ENCODE measurements at places on chromosomes 7 and 10.

DNA sequence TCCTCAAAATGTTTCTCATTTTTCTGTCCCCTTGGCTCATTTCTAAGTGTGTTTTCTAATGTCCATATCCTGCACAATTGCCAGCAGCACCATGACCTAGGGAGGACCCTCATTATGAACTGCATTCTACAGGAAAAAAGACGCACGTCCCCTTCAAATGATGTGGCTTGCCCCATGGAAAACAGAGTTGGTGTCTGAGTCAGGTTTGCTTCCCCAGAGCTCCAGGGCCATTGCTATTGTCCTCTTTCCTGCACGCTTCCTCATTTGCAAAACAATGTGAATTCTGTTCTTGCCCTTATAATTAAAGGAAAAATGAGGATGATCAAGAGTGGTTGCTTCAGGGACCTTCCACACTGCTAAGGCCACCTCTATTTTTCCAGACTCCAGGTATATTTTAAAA is 14.7 kb upstream of the ASB4 start:
- DNase-seq: no peak

DNA sequence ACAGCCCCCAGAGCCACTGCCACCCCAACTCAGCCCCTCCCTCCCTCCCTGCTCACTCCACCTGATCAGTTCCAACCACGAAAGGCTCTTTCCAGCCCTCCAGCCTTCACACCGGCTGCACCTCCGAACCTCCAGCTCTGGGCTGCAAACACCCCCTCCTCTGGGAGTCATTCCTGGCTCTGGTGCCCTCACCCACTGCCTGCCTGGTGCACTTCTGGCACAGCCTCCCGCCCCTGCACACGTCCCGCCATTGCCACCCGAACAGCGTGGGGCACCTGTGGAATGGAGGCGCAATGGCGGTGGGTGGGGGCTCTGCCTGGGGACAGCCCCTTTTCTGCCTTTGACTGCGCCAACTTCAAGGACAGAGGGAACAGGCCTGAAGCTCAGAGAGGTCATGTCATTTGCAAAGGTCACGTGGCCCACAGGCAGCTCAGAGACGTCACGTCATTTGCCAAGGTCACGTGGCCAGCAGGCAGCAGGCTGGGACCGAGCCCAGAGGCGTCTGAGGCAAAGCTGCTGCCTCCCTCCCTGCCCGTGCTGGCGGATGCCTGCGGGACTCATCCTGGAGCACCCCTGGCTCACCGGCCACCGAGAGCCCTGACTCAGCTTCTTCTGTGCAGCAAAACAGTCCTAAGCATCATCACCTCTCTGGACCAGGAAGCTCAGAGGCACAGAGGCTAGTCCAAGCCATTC is 76.0 kb upstream of the DNAAF5 start:
- DNase-seq: no peak

DNA sequence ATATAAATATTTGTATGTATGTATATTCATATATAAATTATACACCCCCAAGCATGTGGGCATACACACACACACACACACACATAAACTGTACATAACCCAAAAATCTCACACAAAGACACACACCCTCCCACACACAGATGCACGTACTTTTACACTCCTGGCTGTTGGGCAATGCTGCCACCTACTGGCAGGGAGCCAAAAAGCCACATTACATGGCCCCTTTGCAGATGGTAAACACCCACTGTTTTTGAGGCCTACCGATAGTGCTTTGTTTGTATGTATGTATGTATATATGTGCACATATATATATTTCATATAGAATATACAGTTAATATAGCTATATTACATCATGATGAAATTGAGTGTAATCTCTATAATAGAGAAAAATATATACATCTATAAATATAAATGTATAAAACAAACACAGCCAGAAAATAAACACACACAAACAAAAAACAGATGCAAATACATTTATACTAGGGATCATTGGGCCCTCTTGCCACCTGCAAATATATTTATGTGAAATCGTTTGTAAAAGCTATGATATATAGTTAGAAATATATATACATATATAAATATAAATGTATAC is 120.1 kb upstream of the ACBD5 start:
- DNase-seq: peak; percentile 91

- DNase-seq: no peak
These were observed 114.7 kb upstream of the CARD11 start for GRCh38 chr7:3158341-3158760.

GRCh38 chr10:29450405-29450804 is 161.5 kb downstream of the LYZL1 start:
- DNase-seq: no peak

DNA sequence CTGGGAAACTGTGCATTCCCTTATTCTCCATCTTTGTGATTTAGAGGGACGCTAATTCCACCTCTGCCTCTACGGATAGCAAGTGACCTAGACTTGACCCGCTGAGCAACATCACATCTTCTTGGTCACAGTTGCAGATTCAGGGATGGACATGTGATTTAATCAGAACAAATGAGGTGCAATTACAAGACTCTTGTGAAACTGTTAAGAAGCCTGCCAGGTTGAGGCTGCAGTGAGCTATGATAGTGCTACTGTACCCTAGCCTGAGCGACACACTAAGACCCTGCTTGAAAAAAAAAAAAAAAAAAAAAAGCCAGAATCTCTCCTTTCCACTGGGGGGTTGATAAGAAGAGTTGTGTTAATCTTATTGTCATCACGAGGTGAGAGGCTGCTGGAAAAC is 14.4 kb downstream of the MPLKIP start:
- DNase-seq: no peak

- no peak for DNase-seq
These were observed 4.3 kb downstream of the HOXA11 start for GRCh38 chr7:27180431-27181420.

DNA sequence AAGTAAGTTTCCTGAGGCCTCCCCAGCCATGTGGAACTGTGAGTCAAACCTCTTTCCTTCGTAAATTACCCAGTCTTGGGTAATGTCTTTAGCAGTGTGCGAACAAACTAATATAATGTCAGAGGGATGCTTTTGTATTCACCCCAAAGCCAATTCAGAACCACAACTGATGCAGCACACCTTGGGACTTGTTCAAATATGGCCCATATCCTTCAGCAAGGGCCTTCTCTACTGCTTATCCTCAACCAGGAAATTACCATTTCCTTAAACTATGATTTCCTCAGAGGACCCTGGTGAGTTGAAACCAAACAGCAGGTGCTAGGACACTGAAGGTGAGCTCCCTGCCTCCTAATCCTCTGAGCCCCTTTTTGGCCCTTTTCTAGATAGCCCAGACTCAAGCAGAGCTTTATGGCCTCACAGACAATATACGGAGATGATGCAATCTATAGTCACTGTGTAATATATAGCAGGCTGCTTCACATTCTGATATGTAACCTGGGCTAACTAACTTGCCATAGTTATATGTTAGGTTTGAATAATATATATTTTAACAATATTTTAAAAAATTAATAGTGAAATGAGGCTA is 15.2 kb downstream of the SRI start:
- DNase-seq: no peak

DNA sequence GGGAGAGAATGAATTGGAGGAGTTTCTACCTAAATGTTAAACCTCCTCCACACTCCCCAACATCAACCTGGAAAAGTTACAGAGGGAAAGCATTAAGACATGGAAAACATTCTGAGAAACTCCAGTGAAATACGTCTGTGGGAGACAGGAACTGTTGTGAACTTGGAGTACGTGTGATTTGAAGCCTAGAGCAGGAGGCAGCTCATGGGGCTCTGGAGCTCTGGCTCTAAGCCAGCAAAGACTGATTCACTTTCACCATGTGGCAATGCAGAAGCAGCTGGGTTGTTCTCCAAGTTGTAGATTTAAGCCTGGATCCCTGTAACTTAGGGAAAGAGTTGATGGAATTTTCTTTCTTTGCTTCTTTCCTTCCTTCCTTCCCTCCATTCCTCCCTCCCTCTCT is 503.2 kb downstream of the NRG3 start:
- DNase-seq: no peak

GRCh38 chr10:49080071-49080470 is 35.3 kb downstream of the VSTM4 start:
- peak; percentile 13 for DNase-seq

DNA sequence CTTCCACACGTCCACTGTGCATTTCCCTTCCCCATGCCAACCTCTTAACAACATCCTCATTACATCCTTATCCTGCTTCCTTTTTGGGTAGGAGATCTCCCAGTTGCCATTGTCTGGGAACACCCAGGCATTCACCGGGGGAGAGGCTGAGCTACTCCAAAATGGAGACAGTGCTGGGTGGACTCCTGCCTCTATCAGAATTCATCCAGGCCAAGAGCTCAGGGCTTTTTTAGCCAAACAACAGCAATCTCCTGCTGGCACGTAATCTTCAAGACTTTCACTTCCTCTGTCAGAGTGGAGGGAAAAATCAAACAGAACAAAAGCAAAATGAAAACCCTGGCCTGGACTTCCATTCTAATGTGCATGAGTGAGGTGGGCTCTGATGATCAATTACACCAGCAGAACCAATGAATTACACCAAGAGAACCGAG is 245.0 kb downstream of the PRPF18 start:
- DNase-seq: no peak

GRCh38 chr7:16721541-16721940 is 32.0 kb upstream of the TSPAN13 start:
- DNase-seq: peak; percentile 13

DNA sequence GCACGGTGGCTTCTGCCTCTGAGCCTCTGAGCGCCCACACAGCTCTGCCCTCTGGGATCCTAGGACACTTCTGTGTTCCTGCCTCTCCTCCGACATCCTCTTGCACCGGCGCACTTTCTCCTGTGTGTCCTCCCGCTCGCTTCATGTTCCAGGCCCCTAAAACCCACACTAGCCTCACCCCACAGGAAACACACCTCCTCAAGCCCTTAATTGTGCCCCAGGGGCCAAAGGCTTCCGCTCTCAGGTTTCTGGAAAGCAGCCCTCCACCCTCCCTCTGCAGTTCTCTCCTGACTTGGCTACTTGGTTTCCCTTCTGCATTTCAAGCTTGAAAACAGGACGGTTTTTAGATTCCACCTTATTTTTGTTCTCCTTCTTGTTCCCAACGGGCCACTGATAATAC is 7.3 kb downstream of the GFRA1 start:
- DNase-seq: no peak

DNA sequence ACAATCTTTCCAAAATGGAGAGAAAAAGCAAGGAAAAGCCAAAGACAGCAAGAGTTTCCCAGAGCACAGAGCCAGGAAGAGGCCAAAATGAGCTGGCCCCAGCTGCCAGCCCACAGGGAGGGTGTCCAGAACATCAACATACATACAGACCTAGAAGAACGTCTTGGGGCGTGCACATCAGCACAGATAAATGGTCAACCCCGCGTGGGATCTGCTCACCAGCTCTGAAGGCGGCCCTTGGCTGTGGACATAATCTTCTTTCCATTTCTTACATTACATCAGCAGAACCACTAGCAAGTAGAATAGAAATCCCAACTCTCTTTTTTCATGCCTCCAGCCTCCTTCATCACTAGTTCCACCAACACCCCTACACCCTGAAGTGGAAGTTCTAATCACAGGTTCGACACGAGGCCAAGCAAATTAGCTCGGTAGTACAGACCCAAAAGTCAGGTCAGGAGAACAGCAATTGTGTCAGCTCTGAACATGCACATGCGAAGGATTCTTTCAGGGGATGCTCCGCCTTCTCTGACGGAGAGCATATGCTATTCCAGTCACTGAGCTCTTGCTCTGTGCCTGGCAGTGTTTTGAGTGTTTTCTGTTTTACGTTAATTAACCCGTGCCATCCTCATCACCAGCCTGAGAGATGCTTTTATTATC is 16.4 kb downstream of the SH3PXD2A start:
- no peak for DNase-seq

DNA sequence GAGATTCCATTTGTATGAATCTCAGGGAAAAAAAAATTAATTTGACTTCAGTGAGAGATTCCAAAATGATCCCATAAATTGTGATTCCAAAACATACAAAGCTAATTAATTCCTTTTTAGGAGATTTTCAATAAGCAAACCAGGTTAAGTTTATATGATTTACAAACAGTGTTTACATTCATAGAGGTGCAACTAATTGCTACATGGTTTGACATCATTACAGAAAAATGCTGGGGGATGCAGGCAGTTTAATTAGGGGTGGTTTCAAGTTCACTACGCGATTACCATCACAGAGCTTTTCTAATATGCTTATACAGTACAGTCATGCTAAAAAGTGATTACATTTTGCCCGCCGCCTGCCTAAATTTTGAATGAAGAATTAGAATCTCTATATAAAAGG is 143.2 kb upstream of the MGMT start:
- no peak for DNase-seq

DNA sequence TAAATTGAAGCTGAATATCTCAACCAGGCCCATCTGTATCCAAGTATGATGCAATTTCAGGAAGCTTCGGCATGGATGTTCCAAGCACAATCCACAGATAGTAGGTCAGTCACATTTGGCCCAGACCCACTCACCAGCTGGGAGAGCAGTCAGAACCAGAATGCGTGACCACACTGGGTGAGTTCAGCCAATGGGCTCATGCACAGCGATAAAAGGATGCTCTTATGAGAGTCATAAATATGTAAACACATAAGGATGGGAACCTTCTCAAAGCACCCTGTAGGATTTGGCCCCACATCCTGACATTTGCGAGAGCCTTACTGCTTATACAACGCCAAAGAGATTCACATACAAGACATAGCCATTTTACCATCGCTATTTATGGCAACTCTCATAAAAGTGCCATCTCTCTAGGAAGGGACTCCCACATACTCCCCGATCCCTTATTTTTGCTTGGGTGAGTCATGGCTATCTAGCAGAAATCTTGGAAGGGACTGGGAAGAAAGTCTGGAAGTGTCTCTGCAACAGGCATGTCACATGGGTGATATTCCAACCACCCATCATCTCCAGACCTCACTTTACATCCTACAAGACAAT is 3.0 kb downstream of the AFAP1L2 start:
- DNase-seq: no peak

- DNase-seq: no peak
These were observed 56.1 kb downstream of the MKI67 start for GRCh38 chr10:128070161-128070560.

DNA sequence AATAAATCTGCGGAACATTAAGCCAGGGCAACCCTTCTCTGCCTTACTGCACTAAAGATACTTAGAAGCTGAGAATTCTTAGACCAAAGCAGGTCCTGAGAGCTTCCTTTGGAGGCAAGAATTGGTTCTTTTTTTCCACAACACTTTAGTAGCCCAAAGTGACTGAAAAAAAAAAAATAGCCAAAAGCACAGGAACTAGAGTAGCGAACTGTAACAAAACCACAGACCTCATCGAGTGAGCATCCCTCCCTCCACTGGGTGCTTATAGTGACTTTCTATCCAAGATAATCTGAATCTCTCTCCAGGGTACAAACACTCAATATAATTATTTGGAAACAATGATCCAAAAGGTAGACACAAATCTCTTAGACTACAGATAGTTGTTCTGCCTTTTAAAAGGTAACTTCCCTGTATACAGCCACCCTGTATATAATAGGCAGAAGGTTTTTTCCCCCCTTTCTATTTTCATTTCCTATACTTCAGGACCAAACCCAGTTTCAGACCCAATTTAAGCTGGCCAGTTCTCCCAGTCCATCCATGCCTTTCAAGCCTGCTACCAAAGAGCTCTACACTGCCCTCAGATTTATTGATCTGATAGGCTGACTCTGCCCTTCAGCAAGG is 31.6 kb upstream of the KCNIP2 start:
- no peak for DNase-seq

- DNase-seq: no peak
These were observed 28.2 kb downstream of the LYZL1 start for GRCh38 chr10:29317027-29317420.
